ENCODE measurements at places on chromosomes 7 and 10.

- DNase-seq, result no peak
Observed at GRCh38 chr10:79449181-79450146, 4.0 kb upstream of the ZCCHC24 start.

- no peak for DNase-seq
Observed at GRCh38 chr7:25391295-25391861, 163.1 kb upstream of the NPVF start.

GRCh38 chr7:131272086-131272485, 55.6 kb upstream of the MKLN1 start:
- no peak for DNase-seq

DNA sequence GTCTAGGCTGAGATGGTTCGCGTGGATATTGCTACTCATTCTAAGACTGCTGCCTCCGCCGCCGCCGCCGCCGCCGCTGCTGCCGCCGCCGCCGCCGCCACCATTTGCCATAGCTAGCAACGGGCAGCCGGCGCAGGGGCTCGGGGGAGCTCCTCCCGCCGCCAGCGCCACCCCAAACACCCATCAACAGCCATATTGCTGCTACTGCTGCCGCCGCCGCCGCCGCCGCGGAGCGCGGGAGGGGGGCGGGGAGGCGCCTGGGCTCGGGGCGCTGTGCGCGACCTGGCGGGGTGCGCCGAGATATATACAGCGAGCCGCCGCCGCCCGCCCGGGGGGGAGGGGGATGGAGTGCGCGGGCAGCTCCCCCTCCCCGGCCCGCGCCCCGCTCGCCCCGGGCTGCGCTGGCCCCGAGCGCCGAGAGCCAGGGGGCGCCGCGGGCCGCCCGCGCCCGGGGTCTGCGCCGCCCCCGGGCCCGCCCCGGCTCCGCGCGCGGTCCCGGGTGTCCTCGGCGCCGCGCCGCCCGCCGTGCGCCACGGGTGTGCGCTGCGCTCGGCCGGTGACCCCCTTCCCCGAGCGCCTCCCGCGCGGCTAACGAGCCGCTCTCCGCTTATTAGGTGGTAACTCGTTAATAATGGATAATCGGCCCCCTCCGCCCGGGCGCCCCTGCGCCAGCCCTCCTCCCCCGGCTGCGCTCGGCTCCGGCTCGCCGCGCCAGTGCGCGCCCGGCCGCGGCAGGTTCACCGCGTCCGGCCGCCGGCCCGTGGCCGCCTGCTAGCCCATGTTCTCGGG, at the start of gene KCNMA1:
KCNMA1 (minus strand) TSS at position 277 of the 789 bp plus-strand sequence.
- DNase-seq, result no peak

DNA sequence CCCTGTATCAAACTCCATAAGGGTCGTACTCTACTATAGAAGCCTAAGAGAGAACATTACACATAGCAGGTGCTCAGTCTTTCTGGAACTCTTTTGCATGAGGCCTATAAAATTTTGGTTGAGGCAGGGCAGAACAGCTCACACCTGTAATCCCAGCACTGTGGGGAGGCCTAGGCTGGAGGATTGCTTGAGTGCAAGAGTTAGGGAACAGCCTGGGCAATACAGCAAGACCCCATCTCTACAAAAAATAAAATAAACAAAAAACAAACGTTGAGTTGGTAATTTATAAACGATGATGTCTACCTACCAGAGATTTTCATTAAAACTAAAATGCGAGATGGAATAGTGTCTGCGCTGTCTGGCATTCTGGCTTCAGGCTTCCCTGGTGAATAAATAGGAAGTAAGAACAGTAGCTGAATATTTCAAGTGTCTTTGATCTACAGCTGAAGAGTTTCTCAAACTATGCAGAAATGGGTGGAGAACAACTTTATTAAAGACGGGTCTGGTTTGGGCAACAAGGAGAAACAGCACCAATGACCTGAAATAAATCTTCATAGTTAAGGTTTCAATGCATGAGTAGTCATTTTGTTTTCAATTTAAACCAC, 774 bp downstream of the PON2 start:
- no peak for DNase-seq

DNA sequence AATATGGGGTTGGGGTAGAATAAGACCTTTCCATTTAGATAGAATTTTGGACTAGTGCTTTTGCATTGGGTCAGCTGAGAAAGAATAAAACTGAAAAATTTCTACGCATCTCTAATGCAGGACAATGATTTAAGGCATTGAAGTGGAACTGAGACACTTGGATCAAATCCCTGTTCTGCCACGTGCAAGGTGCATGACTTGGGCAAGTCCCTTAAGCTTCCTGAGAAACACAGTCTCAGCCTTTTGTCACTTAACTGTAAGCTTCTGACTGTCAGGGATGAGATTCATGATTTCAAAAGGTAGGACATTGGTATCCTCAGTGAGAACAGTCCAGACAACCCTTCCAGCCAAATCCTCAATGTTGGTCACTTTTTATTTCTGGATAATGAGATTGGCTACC, 59.2 kb downstream of the ENTPD1 start:
- no peak for DNase-seq

GRCh38 chr7:116152276-116152675, 58.1 kb upstream of the TES start:
- DNase-seq, result no peak

- no peak for DNase-seq
Observed at GRCh38 chr10:66519616-66520015, 406.2 kb upstream of the LRRTM3 start.

GRCh38 chr10:15742836-15743235, 23.1 kb upstream of the ITGA8 start:
- no peak for DNase-seq

DNA sequence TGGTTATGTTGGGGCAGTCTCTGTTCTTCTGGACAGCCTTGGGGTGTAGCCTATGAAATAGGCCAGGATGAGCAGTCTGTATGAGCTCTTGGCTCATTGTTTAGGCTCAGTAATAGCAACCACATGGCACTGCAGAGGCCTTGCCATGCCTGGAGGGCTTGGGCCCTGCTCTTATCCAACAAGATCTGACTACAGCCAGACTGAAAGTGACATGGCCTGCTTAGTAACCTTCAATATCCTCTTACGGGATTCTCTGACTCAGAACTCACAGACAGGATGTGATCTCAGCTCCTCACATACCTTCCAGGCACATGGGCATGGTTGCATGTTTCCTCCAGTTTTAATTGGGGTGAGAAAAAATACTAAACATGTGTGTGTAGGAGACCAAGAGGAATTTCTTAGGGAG, 289.3 kb downstream of the PTEN start:
- DNase-seq, result no peak

GRCh38 chr10:100829097-100829870, 83.5 kb upstream of the SLF2 start:
- no peak for DNase-seq

- DNase-seq, result no peak
Observed at GRCh38 chr10:51897560-51897959, 198.2 kb upstream of the CSTF2T start.

GRCh38 chr7:114539575-114539974, 125.0 kb downstream of the FOXP2 start:
- DNase-seq, result no peak

DNA sequence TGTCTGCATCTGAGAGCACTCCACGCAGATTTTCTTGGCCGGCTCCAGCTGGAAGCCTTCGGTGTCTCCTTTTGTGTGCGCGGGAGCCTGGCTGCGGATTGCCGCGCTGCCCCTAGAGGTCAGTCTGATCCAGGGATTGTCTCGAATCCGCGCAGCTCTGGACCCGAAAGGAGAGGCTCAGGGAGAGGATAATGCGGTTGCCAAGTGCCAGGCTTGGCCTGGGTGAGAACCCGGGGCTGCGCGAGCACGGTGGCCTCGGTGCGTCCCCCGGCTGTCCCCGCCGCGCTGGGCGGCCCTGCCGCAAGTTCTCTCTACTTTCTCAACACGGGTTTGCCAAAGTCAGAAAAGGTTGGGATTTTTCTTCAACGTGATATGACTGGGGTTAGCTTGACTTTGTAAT, 140.9 kb downstream of the ADCYAP1R1 start:
- no peak for DNase-seq

DNA sequence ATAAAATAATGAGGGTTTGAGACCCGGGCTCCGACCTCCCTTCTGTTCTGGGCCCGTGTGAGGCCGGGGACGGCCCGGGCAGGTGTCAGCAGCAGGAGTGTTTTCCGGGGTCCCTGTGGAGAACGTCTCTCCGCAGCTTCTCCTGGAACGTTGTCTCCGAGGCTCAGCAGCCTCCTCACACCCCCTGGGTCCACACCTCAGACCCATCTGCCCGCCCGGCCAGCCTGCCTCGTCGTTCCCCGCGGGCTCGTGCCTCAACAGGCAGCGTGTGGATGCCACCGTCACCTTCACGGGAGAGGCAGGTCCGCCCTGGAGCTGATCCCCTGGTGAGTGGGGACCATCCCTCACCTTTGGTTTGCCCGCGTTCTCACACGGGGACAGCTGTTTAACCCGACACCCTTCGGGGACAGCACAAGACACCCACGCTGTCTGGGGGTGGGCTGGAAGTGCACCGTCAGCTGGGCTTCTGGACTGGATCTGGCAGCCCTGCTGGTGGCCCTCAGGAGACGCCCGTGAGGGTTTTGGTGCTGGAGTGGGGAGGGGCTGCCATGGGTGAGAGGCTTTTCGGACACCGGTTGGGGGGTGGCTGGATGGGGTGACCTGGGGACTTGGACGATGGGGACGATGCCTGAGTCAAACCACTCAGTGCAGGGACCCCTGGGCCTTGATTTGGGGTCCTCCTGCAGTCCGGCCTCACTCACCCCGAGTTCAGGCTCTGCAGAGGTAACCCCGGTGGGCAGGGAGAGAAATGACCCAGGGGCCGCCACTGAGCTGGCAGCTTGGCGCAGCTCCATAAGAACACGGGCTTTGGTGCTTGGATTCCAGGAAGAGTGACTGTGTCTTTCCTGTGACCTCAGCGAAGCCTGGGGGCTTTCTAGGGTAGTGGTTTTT, 131.7 kb downstream of the DNAJB6 start:
- no peak for DNase-seq

DNA sequence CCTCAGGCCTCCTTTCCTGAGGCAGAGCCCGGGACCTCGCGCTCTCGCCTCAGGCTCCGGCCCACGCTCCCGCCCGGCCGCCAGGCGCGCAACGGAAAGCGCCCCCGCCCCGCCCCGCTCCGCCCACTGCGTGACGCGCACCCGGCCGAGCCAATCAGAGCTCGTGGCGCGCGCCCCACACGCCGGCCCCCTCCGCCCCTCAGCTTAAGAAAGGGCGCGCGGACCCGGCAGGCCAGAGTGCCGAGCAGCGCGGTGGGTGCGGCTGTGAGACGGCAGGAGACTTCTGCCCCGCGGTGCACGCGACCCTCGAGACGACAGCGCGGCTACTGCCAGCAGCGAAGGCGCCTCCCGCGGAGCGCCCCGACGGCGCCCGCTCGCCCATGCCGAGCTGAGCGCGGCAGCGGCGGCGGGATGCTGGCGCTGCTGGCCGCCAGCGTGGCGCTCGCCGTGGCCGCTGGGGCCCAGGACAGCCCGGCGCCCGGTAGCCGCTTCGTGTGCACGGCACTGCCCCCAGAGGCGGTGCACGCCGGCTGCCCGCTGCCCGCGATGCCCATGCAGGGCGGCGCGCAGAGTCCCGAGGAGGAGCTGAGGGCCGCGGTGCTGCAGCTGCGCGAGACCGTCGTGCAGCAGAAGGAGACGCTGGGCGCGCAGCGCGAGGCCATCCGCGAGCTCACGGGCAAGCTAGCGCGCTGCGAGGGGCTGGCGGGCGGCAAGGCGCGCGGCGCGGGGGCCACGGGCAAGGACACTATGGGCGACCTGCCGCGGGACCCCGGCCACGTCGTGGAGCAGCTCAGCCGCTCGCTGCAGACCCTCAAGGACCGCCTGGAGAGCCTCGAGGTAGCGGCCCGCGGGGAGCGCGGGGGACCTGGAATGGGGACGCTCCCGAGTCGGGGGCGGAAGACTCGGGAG, at the start of gene NPTX2:
NPTX2 (plus strand) TSS at position 235 of the 909 bp plus-strand sequence; CDS start at position 412, 177 bp downstream.
- no peak for DNase-seq

DNA sequence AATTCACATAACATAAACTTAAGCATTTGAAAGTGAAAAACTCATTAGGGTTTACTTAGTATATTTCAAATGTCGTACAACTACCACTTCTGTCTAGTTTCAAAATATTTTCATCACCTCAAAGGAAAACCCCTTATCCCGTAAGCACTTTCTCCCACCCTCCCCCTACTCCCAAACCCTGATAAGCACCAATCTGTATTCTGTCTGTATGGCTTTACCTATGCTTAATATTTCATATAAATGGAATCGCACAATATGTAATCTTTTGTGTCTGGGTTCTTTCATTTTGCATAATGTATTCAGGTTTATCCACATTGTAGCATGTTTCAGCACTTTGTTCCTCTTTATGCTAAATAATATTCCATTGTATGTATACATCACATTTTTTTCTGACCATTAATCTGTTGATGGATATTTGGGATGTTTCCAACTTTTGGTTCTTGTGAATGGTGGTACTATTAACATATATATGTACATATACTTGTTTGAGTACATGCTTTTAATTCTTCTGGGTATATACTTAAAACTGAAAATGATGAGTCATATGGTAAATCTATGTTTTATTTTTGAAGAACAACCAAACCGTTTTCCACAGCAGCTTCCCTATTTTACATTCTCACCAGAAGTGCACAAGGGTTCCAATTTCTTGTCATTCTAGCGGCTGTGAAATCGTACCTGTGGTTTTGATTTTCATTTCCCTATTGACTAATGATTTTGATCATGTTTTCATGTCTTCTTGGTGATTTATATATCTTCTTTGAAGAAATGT, 6.2 kb upstream of the STARD3NL start:
- DNase-seq, result no peak

- no peak for DNase-seq
Observed at GRCh38 chr10:113073549-113074189, 123.6 kb downstream of the TCF7L2 start.

DNA sequence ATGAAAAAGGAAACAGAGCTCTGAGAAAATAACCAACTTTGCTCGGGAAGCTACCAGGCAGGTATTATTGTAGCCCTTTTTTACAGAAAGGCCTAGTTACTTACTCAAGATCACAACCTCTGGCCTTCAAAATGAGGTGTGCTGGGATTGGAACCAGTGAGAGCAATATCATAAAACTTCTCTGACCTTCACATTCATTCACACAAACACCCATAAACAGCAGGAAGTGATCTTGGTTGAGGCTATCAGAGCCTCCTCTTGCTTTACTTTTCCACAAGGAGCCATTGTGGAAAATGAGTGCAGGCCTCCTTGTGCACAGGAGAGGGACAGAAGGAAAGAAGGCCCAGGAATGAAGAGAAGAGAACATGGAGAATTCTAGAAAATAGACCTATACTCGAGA, 204.5 kb upstream of the NPVF start:
- no peak for DNase-seq

GRCh38 chr7:144134116-144134515, 11.1 kb downstream of the OR2A14 start:
- DNase-seq, result no peak

GRCh38 chr10:18332048-18332447, 191.8 kb downstream of the CACNB2 start:
- DNase-seq, result no peak

- DNase-seq, result no peak
Observed at GRCh38 chr7:26853788-26854393, 10.5 kb downstream of the SKAP2 start.
